ENCODE measurements at places on chromosomes 1 and 21.

GRCh38 chr1:18109756-18110597 lies 2.4 kb downstream of the IGSF21 start:
- DNase-seq = no peak

DNA sequence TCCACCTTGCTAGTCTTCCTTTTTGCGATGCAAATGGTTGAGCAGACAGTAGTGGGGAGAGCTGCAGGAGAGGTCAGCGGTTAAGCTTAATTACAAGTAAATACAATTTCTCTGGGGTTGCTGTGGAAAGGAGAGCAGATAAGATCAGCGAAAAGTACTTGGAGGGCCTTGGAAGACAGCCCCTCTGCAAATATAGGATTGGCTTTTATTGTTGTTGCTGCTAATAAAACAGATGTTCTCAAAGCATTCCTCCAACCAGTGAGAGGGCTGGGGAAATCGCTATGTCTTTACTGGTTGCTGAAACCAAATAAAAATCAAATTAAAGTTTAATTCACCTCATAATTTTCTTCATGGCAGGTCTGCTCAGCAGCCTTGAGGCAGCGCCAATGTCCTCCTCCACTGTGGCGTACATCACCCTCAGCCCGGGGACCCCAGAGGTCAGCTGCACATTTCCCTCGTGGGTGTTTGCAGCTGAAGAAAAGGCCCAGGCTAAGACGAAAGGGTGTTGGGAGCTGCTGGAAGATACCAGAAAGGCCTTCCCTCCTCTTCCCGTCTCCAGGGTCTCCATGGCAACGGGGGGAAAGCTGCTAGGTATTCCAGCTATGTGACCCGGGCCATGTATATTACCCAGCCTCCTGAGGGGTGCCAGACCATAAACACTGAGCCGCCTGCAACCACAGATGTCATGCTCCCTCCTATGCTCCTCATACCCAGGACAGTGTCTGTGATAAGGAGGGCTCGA lies 54.6 kb upstream of the POU2F1 start:
- no peak for DNase-seq

- DNase-seq = no peak
Observed at GRCh38 chr1:242140836-242141235, 141.9 kb upstream of the MAP1LC3C start.

DNA sequence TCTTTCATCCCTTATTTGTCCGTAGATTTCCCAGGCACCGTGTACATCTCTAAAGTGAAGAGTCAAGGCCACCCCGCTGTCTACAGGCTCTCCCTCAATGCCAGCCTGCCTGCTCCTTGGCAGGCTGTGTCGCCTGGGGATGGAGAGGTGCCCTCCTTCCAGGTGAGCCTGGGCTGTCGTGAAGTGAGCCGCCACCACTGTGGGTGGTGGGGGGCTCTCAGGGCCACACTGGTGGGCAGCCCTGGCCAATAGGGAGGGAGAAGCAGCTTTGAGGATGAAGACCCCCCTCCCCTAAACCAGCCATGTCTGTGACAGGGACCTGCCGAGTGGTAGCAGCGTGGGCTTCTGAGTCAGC lies 46.2 kb downstream of the DISP3 start:
- no peak for DNase-seq

- peak; percentile 24 for DNase-seq
Observed at GRCh38 chr21:46153247-46154154, 1.9 kb downstream of the FTCD start.

Data from stimulated activated CD4-positive, alpha-beta T cell treated with anti-CD3 and anti-CD28 coated beads, Interleukin-4, amount 100 ng/mL, for 4 hours (primary cell).